Stimulated activated CD8-positive, alpha-beta memory T cell treated with anti-CD3 and anti-CD28 coated beads, Interleukin-2, amount 100 ng/mL, for 48 hours (primary cell): ENCODE measurements at places on chromosomes 2 and 18.

DNA sequence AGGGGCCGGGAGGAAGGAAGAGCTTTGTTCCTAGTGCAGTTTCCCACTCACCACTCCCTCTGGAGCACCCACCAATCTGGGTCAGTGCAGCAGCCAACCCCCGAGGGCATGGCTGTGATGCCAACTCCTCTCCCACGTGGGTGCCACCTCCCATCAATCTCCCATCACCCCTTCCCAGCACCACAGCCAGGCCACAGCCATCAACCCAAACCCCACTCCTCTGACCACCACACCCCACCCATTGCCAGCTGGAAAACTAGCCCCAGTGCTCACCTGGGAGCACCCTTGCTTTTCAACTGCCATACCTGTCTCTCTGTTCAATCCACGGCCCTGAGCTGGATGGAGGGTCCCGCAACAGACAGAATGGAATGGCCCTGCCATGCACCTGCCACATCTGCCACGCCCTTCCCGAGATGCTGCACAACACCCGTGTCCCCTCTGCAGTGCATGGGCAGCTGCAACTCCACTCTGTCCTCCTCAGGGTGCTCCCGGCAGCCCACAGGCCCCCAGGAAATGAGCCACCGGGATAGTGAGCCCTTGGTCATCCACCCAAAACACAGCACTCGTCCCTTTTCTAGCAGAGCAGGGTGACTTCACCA lies 112.4 kb upstream of the ID2 start:
- no peak for DNase-seq

DNA sequence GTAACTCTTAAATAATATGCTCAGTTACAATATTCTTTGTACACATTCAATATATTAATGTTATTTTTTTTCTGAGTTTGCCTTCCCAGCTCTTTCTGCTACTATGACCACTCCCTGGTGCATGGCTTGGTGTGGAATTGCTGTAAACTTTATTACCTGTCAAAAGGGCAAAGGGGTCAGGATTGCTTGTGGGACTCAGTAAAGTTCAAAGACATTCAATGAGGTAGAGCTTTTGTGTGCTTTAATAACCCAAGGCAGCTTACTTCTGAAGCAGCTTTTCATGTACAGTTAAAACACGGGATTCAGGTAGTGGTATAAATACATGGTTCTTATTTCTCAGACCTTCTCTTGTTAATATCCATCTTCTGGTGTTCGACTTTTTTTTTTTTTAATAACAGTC lies 132.8 kb downstream of the MEIS1 start:
- DNase-seq, result no peak

DNA sequence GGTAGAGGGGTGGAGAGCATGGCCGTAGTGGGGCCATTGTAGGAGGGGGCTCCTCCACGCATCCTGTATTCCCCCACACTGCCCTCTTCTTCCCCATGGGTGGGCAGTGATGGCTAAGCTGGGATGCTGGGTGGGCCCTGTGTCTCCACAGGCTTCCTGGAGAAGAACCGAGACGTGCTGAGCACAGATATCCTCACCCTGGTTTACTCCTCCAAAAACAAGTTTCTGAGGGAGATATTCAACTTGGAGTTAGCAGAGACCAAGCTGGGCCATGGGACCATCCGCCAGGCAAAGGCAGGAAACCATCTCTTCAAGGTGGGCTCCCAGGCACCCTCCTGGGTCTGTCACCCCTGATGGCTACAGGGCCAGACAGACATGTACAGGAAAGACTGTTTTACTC lies 52.8 kb downstream of the MYO7B start:
- DNase-seq, result no peak

GRCh38 chr2:127762846-127763245 lies 48.1 kb downstream of the WDR33 start:
- DNase-seq, result no peak

DNA sequence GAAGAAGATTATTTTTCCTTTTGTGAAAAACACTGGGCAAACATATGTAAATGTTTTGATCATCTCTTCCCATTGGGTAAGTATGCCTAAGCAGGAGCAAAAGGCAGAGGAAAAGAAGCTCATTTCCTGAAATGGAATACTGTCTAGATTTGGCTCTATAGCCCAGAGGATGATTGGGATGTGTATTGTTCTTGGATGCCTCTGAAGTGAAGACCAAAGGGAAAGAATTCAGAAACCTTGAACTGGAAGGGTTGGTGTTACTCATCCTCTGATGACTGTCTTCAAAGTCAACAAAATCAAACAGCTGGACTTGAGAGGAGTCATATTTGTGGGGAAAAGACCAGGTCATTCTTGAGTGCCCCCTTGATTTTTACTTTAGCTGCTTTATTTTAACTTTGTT lies 112.6 kb upstream of the NT5C1B start:
- no peak for DNase-seq

DNA sequence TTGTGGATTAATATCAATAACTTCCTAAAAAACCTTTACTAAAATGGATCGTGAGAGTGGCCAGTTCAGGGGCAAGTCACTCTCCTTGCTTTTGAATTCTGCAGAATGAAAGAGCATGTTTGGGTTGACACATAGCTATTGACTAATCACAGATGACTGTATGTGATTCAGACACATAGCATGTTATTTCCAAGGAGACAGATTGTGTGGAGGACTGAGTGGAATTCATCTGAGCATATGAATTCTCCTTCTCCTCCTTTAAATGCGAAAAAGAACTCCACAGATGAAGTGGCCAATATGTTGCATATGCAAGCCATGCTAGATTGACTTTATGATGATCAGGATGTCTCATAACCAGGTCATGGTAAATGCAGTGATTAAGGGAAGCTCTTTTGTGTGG lies 249.4 kb upstream of the FAM98A start:
- DNase-seq, result no peak

- no peak for DNase-seq
Measured at GRCh38 chr2:16326711-16327300, 338.8 kb downstream of the CYRIA start.

GRCh38 chr2:9141091-9141667 lies 65.4 kb upstream of the ASAP2 start:
- no peak for DNase-seq

GRCh38 chr2:120037995-120038541 lies 25.2 kb downstream of the EPB41L5 start:
- DNase-seq, result no peak

DNA sequence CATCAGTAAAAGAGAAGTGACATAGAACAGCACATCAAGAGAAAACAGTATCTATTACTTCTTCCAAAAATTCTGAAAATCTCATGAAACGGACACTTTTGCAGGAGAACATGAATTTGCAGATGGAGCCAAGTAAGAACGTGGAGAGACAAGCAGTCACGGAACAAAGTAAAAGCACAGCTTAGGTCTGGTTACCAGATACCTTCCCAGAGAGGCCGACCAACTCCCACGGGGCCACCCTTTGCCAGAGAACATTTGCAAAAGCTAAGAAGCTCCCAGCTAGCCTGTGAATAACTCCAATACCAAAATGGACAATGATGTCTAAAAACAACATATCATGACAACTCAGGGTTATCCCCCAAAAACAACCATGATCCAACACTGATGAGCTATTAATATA lies 38.9 kb downstream of the THAP4 start:
- DNase-seq, result no peak

DNA sequence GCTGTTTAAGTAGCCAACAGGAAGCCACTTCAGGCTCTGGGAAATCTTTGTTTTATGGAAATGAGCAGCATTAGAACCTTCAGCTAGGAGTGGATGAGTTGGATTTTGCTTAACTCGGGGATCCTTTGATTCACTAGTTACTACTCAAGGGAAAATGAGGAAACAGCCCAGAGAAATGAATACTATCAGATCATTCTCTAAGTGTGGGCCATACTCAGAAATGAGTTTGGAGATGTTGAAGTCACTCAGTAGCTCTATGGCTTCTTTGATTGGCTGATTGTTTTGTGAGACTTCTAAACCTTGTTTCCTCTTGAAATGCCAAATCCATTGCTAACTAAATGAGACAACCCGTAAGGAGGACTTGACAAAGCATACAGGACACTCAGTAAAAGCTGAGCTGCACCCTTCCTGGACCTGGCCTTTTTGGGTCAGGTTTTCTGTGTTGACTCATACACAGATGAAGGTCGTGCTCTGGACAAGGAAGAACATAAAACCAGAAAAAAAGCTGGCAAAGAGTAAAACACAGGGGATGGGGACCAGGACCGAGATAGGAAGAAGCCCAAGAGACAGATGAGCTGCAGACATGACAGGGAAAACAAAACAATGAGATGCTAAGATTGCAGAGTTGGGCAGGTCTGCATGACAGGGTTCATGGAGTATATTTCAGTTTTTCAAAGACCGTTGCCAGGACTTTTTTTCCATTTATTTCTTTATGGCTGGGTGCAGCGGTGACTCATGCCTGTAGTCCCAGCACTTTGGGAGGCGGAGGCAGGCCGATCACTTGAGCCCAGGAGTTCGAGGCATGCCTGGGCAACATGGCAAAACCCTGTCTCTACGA lies 41.6 kb downstream of the INO80C start:
- no peak for DNase-seq

DNA sequence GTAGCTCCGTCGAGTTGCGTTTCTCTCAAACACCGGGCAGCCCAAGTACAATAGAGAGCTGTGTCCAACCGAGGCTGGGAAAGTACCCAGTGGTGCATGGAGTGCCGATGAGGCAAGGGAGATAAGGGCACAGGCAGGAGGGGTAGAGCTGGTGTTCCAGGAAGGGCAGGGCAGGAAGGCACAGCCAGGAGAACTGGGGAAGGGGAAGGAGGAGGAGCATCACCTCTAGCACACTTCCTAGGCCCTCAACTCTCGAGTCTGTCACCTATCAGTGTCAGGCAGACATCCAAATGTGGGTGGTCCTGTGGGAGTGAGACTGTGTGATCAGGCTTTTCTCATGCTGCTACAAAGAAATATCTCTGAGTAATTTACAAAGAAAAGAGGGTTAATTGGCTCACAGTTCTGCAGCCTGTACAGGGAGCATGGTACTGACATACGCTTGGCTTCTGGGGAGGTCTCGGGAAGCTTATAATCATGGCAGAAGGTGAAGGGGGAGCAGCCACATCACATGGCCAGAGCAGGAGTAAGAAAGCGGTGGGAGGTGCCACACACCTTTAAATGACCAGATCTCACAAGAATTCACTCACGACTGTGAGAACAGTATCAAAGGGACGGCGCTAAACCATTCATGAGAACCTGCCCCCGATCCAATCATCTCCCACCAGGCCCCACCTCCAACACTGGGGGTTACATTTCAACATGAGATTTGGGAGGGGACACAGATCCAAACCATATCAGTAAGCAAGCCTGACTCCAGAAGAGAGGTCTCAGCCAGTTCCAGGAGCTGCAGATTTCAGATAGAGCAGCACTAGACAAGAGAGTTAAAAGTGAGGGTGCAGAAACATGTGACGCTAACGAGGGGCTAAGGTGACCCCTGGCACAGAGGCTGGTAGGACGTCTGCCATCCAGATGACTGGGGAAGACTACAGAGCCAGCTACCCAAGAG lies 75.7 kb downstream of the MBOAT2 start:
- DNase-seq, result no peak

DNA sequence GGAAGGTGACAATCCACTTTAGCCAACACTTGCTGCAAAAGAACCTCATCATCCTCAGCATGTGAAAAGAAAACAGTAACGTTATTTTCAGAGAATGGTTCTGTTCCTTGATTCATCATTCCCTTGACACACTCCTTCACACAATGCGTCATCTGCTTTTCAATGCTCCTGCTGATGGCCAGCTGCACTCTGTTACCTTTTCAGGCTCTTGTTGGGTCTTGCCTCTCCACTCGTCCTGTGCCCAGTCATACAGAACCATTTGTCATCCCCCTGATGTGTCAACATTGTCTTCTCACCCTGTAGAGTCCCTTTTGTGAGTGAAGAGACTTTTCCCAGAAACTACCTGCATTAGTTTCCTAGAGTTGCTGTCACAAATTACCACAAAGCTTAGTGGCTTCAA lies 12.2 kb upstream of the DTNA start:
- no peak for DNase-seq

- DNase-seq, result no peak
Measured at GRCh38 chr2:235810252-235810651, 316.4 kb downstream of the AGAP1 start.

- DNase-seq, result no peak
Measured at GRCh38 chr2:211204456-211204855, 648.1 kb downstream of the CPS1 start.

DNA sequence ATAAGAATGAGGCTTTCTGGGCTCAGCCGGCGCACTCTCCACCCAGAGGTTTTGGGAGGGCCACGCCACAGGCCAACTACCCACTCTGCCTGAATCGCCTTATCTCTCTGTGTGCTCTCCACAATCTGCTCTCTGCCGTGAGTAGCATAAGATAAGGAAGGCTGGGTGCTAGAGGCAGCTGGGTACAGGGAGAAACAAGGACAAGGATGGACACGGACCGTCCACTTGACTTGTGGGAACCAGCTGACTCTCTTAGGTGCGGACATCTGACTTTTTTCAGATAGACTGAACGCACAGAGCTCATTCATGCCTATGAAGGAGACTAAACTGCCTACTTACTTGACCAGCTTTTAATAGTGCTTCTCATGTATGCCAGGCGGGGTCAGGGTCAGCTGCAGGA lies 14.3 kb downstream of the NPAS2 start:
- no peak for DNase-seq

- DNase-seq, result no peak
Measured at GRCh38 chr18:26335571-26336487, 109.6 kb downstream of the TAF4B start.
